ENCODE measurements at places on chromosomes 11 and 22. TPM values are rescaled to one million over a fixed set of nuclear protein-coding genes. Genes with fewer than 3 reads are reported as not detected.

Gene OR2AG2
- total RNA-seq, result 0.44 TPM

Gene NPTXR
- total RNA-seq, result 4.5 TPM

Gene OR2AT4
- not detected for total RNA-seq

Gene TUBA8
- 2.9 TPM for total RNA-seq

Gene CDON
- total RNA-seq, result 29.3 TPM

Gene MRPL23
- total RNA-seq, result 109 TPM

Gene CPT1B
- total RNA-seq, result 39.4 TPM

Gene SLC6A5
- not detected for total RNA-seq

Gene FOLR1
- 11.8 TPM for total RNA-seq

GRCh38 chr11:10029386-10030121, 264.5 kb downstream of the SBF2 start:
- no peaks in the 10 kb centered on the region for H3K36me3 ChIP-seq
- no peak overlapping the region for H3K4me3 ChIP-seq
- no peaks in the 10 kb centered on the region for H3K27me3 ChIP-seq
- H3K4me1 ChIP-seq, result no peaks in the 10 kb centered on the region
- no peak overlapping the region for H3K27ac ChIP-seq
- DNase-seq, result no peak

- peaks cover 4% of the 10 kb centered on the region for H3K36me3 ChIP-seq
- no peaks in the 10 kb centered on the region for H3K4me1 ChIP-seq
- no peaks in the 10 kb centered on the region for H3K27me3 ChIP-seq
- H3K4me3 ChIP-seq, result no peak overlapping the region
- no peak overlapping the region for H3K27ac ChIP-seq
Measured at GRCh38 chr11:108511851-108512474, 13.8 kb upstream of the POGLUT3 start.

GRCh38 chr11:113994077-113994954, 19.4 kb downstream of the HTR3A start:
- no peaks in the 10 kb centered on the region for H3K36me3 ChIP-seq
- peaks cover 35% of the 10 kb centered on the region for H3K27me3 ChIP-seq
- DNase-seq, result no peak
- no peak overlapping the region for H3K4me3 ChIP-seq

DNA sequence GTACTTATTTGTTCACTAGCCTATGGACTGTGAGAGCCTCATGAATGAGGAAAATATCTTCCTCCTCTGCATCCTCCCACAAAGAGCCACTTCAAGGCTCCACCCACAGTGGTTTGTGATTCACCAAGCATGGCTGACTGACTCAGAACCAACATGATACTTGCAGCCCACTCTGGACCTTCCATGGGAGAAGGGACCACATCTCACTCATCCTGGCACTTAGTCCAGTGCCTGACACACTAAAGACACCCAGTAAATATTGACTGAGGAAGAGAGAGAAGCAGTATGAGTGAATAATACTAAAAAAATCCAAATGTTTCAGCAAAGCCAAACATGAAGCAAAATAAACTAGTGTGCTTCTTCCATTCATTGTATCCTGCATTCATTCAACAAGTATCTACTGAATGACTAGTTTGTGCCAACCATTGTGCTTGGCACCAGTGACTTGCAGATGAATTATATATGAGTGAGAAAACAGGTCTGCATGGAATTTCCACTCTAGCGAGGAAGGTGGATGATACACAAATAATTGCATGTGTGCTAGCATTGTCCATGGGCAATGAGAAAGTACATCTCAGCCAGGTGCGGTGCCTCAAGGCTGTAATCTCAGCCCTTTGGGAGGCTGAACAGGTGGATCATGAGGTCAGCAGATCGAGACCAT, 54.9 kb upstream of the BLID start:
- no peak overlapping the region for H3K4me3 ChIP-seq
- H3K4me1 ChIP-seq, result no peaks in the 10 kb centered on the region
- DNase-seq, result no peak
- no peak overlapping the region for H3K27ac ChIP-seq
- H3K36me3 ChIP-seq, result no peaks in the 10 kb centered on the region

- H3K27ac ChIP-seq, result no peak overlapping the region
- no peaks in the 10 kb centered on the region for H3K36me3 ChIP-seq
- H3K4me1 ChIP-seq, result no peaks in the 10 kb centered on the region
- DNase-seq, result no peak
- no peak overlapping the region for H3K4me3 ChIP-seq
Measured at GRCh38 chr11:105829084-105829483, 193.0 kb downstream of the MSANTD4 start.

- no peak overlapping the region for H3K4me3 ChIP-seq
- DNase-seq, result no peak
- H3K27ac ChIP-seq, result no peak overlapping the region
- peaks cover 9% of the 10 kb centered on the region for H3K4me1 ChIP-seq
Measured at GRCh38 chr11:19243613-19244012, 2.9 kb upstream of the E2F8 start.

DNA sequence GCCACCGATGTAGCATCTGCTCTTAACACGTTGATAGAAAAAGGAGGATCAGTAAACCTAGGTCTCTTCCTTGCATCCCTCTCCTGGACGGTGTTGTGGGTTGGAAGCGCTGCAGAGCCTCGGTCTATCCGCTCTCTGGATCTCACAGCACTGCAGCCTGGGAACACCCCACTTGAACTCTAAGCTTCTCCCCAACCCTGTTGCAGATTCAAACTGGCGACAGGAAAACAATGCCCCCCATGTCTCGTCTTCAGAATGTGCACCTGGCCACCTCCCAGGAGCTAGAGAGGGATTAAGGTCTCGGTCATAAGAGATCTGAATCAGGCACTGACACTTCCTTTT, 454 bp downstream of the TMEM218 start:
- no peaks in the 10 kb centered on the region for H3K27me3 ChIP-seq
- no peaks in the 10 kb centered on the region for H3K36me3 ChIP-seq
- peak overlapping the region; percentile 87 for H3K27ac ChIP-seq
- no peak for DNase-seq
- H3K4me3 ChIP-seq, result peak overlapping the region; percentile 57

DNA sequence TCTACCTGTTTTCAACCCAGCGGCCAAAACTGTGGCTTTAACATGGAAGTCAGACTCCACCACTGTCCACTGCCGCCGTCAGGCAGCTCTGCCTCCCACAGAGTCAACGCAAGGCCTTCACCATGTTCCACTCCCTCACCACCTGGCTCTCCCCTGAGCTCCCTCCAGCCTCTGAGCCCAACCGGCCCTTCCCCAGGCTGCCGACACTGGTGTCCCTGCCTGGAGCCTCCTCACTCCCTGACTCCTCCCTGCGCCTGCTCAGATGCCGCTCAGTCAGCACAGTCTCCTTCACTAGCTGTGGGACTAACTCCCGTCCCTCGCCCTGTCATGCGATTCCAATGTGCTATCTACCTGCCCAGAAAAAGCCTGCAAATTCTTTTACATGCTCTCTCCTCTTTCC, 16.3 kb downstream of the SULT4A1 start:
- DNase-seq, result no peak
- H3K4me3 ChIP-seq, result no peak overlapping the region
- H3K27ac ChIP-seq, result no peak overlapping the region
- no peaks in the 10 kb centered on the region for H3K36me3 ChIP-seq

GRCh38 chr11:133524488-133524887, 7.8 kb downstream of the OPCML start:
- H3K27ac ChIP-seq, result no peak overlapping the region
- H3K36me3 ChIP-seq, result no peaks in the 10 kb centered on the region
- no peaks in the 10 kb centered on the region for H3K4me1 ChIP-seq
- DNase-seq, result no peak
- H3K27me3 ChIP-seq, result peaks cover 6% of the 10 kb centered on the region

DNA sequence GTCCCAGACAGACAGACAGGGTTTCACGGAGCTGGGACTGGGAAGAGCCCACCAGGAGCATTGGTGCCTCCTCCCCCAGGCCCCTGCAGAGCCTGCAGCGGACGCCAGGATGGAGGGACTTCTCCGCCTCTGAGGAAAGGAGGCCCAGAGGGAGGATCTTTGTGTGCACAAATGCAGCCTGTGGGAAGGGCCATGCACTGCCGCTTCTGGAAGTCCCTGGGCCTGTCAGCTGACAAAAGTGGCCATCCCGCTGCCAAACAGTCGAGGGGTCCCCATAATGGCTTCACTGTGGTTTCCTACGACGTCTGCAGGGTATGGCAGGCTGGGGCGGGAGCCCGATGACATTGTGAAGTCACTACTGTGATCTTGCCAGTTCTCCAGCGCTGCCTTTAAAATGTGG, 73.8 kb downstream of the TP53I11 start:
- H3K27me3 ChIP-seq, result no peaks in the 10 kb centered on the region
- no peak overlapping the region for H3K4me3 ChIP-seq
- no peaks in the 10 kb centered on the region for H3K36me3 ChIP-seq
- DNase-seq, result no peak
- no peak overlapping the region for H3K27ac ChIP-seq

DNA sequence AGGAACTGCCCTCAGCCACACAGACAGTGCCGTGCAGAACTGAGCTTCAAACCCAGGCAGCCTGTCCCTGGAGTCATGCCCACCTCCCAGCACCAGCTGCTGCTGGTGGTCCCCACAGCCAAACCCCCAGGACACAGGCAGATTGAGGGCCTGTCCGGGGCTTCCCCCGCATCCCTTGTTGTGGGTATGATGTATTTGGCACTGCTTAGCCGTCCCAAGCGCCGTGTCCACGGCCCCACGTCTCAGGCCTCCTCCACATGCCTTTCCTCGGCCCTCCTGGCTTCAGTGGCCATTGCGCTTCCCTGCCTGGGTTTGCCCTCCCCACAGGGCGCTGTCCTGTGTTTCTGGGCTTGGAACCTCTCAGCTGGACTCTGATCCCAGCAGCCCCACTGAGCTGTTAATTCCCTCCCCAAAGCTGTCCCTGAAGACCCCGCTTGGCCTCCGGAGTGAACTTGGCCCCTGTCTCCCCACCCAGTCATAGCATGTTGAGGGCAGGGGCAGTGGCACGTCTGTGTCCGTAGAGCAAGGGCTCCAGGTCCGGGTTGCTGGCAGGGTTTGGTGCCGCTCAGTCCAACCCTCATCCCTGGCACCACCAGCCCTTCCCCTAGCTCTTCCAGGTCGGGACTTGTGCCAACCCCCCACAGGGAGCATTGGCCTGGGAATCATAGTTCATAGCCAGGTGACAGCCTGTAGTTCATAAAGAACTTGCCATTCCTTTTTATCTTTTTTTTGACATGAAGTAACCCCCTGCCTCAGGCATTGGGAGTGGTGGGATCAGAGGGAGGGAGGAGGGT, 34.5 kb upstream of the TEF start:
- H3K27ac ChIP-seq, result peak overlapping the region; percentile 41
- H3K36me3 ChIP-seq, result peaks cover 1% of the 10 kb centered on the region
- H3K4me1 ChIP-seq, result no peaks in the 10 kb centered on the region
- H3K4me3 ChIP-seq, result no peak overlapping the region
- no peak for DNase-seq
- no peaks in the 10 kb centered on the region for H3K27me3 ChIP-seq

GRCh38 chr11:115642660-115643059, 138.4 kb upstream of the CADM1 start:
- no peaks in the 10 kb centered on the region for H3K27me3 ChIP-seq
- no peak for DNase-seq
- no peak overlapping the region for H3K4me3 ChIP-seq
- H3K27ac ChIP-seq, result no peak overlapping the region

GRCh38 chr11:69212798-69213110, 57.0 kb downstream of the SMIM38 start:
- H3K27ac ChIP-seq, result no peak overlapping the region
- no peaks in the 10 kb centered on the region for H3K27me3 ChIP-seq
- H3K4me1 ChIP-seq, result no peaks in the 10 kb centered on the region
- no peak overlapping the region for H3K4me3 ChIP-seq

DNA sequence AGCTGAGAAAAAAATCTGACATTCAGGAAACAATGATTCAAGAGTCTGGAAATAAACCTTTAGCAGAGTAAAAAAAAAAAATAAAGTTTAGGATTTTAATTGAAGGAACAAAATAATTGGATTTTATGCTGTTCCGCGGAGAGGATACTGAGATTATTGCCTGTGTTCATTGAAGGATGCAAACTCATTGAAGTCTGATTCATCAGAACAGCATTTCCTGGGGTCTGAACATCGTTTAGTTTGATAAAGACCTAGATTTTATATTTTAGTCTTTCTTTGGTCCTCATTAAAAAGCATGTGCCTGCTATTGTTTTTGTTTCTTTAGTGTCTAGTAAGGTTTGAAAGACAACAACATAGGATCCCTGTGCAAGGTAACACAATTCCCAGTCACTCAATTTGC, 4.5 kb downstream of the TLCD5 start:
- H3K27ac ChIP-seq, result no peak overlapping the region
- no peaks in the 10 kb centered on the region for H3K27me3 ChIP-seq
- H3K4me1 ChIP-seq, result no peaks in the 10 kb centered on the region
- no peaks in the 10 kb centered on the region for H3K36me3 ChIP-seq

DNA sequence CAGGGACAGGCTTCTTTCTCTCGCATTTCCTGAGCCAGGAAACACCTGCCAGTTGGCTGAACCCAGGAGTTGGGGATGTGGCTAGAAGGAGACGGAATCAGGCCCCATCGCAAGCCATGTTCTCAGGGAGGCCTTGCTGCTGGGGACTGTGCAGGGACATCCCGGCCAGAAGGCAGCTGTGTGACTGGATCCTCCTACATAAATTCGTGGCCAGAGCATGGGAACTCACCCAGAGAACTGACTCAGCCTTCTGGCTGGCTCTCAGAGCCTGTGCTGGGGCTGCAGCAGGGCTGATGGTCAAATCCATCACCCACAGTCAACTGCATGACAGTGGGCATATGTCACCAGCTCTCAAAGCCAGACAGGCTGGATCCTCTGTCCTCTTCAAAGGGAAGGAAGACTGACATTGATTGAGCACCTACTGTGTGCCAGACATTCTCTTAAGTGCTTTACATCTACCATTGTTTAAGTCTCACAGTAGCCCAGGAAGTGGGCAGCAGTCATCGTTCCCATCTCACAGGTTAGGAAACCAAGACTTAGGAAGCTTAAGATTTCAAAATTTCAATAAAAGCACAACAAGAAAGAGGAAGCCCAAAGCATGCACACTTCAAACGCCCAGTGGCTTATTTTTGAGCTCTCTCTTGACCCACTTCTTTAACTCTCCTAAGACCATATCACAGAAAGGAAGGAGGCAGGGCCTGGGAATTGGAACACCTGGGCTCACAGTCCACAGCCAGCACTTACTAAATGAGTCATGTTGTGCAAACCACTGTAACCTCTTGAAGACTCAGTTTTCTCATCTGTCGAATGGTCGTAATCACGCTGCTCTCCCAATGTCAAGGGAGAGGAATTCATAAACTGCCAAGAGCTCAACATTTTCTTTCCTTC, 30.9 kb upstream of the CACNG2 start:
- no peaks in the 10 kb centered on the region for H3K27me3 ChIP-seq
- no peaks in the 10 kb centered on the region for H3K36me3 ChIP-seq
- no peak overlapping the region for H3K27ac ChIP-seq
- peak; percentile 19 for DNase-seq
- no peaks in the 10 kb centered on the region for H3K4me1 ChIP-seq

Measured in breast epithelium (tissue), 4 donors.